ENCODE measurements at places on chromosomes 5 and 9.

- DNase-seq: no peak
Observed at GRCh38 chr5:178438796-178439195, 151.4 kb downstream of the COL23A1 start.

DNA sequence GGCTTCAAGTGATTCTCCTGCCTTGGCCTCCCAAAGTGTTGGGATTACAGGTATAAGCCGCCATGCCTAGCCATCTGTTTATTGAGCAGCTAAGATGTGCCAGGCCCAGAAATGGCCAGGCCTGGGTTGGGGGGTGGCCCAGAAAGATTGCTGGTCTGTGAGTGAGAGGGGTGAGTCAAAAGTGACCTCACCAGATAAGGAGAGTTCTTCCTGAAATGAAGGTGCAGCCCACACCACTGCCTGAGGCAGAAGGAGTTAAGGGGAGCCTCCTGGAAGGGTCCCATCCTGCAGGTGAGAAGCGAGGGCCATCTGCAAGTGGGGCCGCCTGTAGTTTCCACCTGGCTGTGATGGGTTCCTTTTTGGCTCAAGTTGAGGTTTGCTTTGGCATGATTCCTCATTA, 96.9 kb upstream of the KLF4 start:
- DNase-seq: no peak

- peak; percentile 27 for DNase-seq
Observed at GRCh38 chr5:163503106-163504078, 2.0 kb upstream of the MAT2B start.

DNA sequence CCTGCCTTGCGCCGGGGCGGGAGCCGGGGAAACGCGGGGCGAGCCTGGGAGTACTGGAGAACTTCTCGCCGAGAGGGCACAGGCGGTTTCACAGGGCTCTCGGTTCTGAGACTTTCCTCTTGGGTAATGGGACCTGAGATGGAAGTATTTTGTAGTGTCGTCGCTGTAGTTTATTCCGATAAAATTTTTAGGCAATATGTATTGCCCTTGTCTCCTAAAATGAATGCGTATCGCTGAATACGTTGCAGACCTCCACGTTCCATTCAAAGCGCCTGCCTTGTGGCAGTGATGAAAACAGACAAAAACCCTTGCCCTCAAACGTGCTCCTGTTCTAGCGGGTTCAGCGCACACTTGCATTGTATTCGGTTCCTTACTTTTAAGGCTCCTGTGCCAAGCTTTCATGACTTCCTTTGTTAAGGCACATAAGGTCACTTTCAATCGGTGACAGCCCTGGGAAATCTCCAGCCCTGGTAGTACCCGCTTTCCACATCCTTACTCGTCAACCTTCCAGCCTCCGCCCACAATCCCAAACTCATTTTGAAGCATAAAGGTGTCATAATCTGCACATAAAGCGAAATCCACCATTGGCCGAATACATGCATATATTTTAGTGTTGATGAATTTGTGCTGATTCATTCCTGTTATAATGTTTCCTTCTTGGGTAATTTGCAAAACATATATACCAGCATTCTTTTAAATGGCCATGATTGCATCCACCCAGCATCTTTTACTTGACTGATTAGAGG, 694 bp downstream of the RMI1 start:
- DNase-seq: no peak

GRCh38 chr5:113343343-113343742, 91.4 kb downstream of the TSSK1B start:
- no peak for DNase-seq

GRCh38 chr5:169798438-169798837, 161.4 kb downstream of the DOCK2 start:
- DNase-seq: no peak

DNA sequence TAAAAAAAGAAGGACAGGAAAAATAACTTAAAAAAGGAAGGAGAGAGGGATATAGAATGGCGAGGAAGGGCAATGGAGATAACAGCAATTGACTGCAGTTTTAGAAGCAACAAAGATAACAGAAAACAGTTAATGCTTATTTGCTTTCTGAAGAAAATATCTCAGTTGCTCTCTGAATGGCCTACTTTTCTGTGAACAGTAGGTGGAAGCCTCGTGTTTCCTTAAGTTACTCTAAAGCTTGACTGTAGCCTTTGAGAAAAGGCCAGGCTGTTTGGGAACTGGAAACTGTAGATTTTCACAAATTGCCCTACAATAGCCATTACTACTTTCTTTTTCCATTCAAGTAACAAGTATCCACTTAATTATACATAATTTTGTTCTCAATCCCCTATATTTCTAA, 404.5 kb downstream of the YTHDC2 start:
- no peak for DNase-seq

- DNase-seq: no peak
Observed at GRCh38 chr5:30197662-30198061, 995.8 kb upstream of the CDH6 start.

- no peak for DNase-seq
Observed at GRCh38 chr5:158054223-158055110, 195.5 kb upstream of the CLINT1 start.

GRCh38 chr5:178273665-178274541, 41.3 kb upstream of the PHYKPL start:
- DNase-seq: no peak

DNA sequence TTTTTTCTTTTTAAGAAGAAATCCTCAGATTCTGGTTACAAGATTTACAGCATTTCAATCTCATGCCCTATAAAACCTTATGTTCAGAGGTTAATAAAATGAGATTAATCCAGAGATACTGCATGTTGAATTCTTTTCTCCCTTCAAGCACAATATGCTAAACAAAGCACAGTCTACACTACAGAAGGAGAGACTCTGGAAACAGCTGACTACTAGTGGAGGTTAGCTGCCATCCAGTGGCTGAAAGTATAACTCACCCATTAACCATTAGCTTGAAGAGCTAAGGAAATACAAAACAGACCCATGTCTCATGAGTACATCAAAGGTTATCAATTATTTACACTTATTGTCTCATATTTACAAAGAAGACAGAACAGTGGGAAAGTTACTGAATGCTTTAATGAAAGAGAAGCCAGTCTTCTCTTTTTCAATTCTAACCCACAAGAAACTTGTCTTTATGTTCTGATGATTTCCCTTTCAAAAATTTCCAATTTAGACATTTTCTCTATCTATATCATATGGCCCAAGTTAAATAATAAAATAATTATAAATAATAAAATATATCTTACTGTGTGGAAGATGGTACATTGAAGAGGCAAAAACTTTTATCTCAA, 12.7 kb upstream of the DNAH5 start:
- no peak for DNase-seq

GRCh38 chr9:97904725-97905124, 17.6 kb downstream of the TRMO start:
- DNase-seq: no peak

DNA sequence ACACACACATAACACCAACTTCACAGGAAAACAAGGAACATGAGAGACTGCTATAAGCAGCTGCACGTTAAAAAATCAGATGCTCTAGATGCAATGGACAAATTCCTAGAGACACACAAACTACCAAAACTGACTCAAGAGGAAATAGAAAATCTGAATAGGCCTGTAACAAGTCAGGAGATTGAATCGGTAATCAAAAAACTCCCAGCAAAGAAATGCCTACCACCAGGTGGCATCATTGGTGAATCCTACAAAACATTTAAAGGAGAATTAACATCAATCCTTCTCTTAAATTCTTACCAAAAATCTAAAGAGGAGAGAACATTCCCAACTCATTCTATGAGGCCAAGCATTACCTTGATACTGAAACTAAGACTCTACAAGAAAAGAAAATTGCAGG, 54.9 kb downstream of the NDST1 start:
- no peak for DNase-seq

DNA sequence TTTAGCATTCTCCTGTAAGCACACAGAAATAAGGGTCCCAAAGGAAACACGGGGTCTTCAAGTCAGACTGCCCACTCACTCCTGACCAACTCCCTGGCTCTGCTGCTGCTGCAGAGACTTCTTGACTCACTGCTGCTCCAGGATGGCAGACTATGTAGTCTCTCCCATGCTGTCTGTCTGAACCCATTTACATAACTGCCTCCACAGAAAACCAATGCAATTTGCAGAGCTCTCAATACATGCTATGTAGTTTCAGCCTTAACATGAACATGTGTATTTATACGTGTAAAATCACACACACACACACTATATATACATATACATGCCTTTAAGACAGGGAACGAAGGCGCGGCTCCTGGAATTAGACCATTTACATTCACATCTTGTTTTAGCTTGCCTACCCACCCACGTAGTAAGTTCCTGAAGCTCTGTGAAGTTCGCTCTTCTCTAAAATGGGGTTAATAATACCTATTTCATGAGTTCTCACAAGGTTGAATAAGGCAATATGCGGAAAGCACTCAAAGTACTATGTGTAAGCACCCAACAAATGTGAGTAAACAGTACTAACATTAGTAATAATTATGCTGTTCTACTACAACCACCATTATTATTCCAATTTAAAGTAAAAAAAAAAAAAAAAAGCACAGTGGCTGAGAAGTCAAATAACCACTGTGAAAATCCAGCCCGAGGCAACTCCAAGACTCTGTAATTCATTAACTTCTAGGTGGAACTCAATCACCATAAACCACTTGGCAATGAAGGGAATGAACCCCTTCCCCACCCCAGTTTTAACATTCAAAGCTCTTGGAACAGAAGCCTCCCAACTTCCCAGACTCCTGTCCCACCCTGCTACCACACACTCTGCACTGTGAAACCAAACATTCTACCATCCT, 31.8 kb downstream of the PRELID2 start:
- no peak for DNase-seq

- DNase-seq: no peak
Observed at GRCh38 chr9:71909887-71910649, 925 bp downstream of the ABHD17B start.

- no peak for DNase-seq
Observed at GRCh38 chr5:93107805-93108520, 473.1 kb downstream of the NR2F1-AS1 start.
